ENCODE measurements at places on chromosomes 5 and 9. TPM values are rescaled to one million over a fixed set of nuclear protein-coding genes. Genes with fewer than 3 reads are reported as not detected.

Gene PCDHB4
- total RNA-seq: 2.3 TPM

Gene SPATA31E1
- total RNA-seq: 0.05 TPM

Gene LMAN2
- 137 TPM for total RNA-seq

GRCh38 chr5:7364226-7364875 is 31.6 kb upstream of the ADCY2 start:
- H3K4me1 ChIP-seq: no peaks in the 10 kb centered on the region
- no peak for DNase-seq
- H3K36me3 ChIP-seq: peaks cover 2% of the 10 kb centered on the region

DNA sequence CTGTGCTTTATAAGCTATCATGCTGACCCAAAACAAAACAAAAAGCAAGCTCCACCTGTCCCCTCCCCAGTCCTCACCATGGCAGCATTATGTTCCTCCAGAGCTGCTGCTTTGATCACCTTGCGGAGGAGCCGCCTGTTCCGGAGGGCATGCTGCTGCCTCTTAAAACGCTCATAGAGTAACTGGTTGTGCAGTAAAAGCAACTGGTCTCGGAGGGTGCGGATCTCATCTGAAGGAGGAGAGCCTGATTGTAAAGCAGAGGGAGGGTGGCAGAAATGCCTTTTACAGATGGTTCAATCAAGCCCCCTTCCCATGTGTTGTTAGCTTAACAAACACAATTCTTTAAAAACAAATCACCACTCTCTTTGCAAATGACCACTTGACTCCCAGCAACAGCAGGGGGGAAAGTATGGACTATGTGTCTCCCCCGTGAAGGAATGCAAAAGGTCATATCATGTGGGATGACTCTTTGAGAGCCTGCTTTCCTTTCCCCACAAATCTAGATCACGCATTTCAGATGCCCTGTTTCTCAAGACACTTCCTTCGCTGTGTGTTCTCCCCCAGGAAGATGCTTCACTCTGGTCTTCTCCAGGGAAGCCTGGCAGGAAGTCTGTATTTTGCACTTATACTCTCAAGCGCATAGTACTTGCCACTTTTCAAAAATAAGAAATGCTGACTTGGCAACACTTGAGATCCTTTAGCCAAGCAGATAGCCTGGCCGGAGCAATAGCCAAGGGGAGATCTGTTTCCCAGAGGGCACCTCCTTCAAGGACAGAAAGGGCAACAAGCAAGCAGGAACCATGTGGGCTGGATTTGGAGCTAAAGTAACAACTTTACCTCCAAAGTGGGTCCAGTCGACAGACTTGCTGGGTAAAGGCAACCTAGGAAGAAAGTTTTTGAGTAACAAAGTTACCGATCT is 25.1 kb downstream of the SPACA9 start:
- no peak overlapping the region for H3K27ac ChIP-seq
- DNase-seq: no peak
- no peak overlapping the region for H3K4me3 ChIP-seq
- H3K27me3 ChIP-seq: peaks cover 2% of the 10 kb centered on the region
- H3K4me1 ChIP-seq: peaks cover 2% of the 10 kb centered on the region

DNA sequence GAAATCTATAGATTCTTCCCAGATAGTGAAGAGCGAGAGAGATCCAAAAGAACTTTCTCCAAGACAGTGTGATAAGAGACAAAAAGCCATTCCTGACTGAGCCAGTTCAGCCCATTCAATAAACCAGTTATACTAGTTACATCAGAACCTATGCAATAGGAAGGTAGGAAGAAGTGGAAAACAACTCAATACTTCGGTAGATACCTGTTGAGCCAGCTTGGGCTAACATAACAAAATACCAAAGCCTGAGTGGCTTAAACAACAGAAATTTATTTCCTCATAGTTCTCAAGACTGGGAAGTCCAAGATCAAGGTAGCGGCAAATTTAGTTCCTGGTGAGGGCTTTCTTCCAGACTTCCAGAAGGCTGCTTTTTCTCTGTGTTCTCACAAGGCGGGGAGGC is 214.5 kb upstream of the GRAMD2B start:
- no peaks in the 10 kb centered on the region for H3K36me3 ChIP-seq
- no peak for DNase-seq
- H3K4me3 ChIP-seq: no peak overlapping the region
- no peaks in the 10 kb centered on the region for H3K27me3 ChIP-seq
- H3K27ac ChIP-seq: no peak overlapping the region

GRCh38 chr5:86101966-86102365 is 515.8 kb upstream of the COX7C start:
- H3K4me1 ChIP-seq: no peaks in the 10 kb centered on the region
- no peaks in the 10 kb centered on the region for H3K27me3 ChIP-seq
- H3K36me3 ChIP-seq: no peaks in the 10 kb centered on the region
- no peak for DNase-seq

- H3K4me3 ChIP-seq: no peak overlapping the region
- no peak for DNase-seq
- H3K27me3 ChIP-seq: peaks cover 5% of the 10 kb centered on the region
- no peak overlapping the region for H3K27ac ChIP-seq
- peaks cover 20% of the 10 kb centered on the region for H3K4me1 ChIP-seq
These were observed 42.3 kb upstream of the SEMA6A start for GRCh38 chr5:116616876-116617275.

DNA sequence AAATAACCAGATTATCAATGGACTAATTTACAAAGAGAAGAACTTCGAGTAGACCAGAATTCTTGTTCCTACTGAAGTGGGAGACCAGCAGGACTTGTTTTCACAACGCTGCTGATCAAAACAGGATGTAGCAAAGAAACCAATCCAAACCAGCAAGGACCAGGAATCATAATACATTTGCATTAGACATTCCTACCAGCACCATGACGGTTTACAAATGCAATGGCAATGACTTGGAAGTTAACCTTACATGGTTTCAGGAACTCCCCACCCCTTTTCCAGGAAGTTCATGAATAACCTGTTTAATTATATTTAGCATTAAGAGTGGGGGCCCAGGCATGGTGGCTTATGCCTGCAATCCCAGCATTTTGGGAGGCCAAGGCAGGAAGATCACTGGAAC is 100.0 kb downstream of the LPAR1 start:
- peaks cover 11% of the 10 kb centered on the region for H3K36me3 ChIP-seq
- no peak overlapping the region for H3K27ac ChIP-seq
- no peaks in the 10 kb centered on the region for H3K27me3 ChIP-seq
- no peak for DNase-seq

GRCh38 chr9:90735952-90736351 is 65.7 kb upstream of the SYK start:
- peaks cover 8% of the 10 kb centered on the region for H3K36me3 ChIP-seq
- H3K4me3 ChIP-seq: no peak overlapping the region
- no peak overlapping the region for H3K27ac ChIP-seq
- DNase-seq: no peak

DNA sequence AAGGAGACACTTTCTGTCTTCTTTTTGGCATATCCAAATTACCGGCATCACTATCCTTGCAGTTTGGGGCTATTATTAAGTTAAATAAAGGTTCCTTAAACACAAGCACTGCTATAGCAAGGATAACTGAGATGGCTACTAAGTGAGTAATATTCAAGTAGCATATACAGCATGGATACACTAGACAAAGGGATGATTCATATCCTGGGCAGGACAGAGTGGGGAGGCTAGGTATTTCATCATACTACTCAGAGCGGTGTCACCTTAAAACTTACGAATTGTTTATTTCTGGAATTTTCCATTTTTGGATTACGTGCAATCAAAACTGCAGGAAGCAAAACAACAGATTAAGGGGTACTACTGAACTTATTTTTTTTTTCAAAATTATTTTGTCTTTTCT is 54.1 kb downstream of the FER start:
- no peak overlapping the region for H3K4me3 ChIP-seq
- no peak overlapping the region for H3K27ac ChIP-seq
- DNase-seq: no peak
- H3K27me3 ChIP-seq: no peaks in the 10 kb centered on the region
